ENCODE measurements at places on chromosomes 5 and 9.

DNA sequence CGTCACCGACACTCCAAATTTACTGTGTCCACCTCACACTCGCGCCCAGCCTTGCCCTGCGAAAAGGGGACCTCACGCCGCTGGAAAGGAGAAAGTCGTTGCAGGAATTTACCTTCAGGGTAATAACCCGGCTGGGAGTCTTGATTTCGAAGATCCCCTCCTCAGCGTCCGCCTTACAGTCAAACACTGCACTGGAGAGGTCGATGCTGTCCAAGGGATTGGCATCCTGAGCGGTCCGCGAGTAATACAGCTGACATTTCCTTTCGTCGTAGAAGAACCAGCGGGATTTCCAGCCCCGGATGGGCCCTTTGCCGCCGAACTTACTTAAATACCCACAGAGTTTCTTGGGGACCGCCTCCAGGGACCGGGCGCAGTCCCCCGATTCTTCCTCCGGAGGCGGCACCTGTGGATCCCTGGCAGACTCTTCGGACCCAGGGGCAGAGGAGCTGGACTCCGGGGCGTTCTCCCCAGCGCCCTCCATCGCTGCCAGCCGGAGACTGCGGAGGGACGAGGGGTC, 330 bp downstream of the TBC1D2 start:
- DNase-seq = no peak

- no peak for DNase-seq
Measured at GRCh38 chr5:142420561-142421227, 95.9 kb upstream of the SPRY4 start.

GRCh38 chr5:160174780-160175437, 54.4 kb upstream of the FABP6 start:
- DNase-seq = no peak

- no peak for DNase-seq
Measured at GRCh38 chr9:33211695-33212393, 28.1 kb upstream of the SPINK4 start.

DNA sequence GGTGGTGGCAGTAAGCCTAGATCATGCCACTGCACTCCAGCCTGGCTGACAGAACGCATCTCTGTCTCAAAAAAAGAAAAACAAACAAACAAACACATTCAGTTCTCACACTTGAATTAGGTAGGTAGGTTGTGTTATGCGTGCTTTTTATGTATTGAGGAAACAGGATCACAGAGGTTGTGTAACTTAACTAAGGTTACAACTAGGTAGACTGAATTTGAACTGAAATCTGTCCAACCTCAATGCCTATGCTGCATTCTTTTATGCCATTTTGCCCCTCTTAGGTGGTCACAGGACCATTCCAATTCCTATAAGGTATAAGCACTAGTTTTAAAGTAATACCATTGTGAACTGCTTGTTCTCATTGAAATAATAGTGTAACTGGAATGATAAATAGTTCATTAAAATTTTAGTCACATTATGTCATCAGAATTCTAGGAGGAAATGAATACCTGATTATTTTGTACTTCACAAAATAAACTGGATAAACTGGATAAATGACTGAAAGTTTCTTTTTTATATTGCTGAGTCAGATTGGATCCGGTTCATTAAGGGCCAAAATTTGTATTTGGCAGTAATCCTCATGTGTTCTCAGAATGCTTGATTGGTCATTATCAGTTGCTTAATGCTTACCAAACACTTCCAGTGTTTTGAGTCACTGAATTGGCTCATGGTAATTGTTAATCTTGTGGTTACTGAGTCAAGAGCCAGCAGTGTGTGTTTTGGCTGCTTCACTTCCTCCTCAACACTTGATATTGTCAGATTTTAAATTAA, 7.1 kb downstream of the UBAP1 start:
- peak; percentile 42 for DNase-seq

DNA sequence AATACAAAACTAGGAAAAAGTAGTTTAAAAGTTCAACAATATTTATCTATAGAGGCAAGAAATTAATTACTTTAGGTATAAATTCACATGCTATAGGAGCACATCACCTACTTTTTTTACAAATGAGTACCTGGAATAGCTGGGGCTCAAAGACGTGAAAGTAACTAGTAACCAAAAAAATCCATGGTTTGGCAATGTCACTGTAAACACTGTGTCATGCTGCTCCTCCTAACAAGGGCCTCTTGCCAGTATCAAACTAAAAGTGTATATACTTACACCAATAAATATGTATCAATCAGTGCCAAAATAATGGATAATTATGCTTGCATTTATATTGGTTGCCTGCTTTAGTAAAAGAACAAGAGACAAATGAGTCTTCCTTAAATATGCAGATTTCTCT, 78.9 kb downstream of the AP3B1 start:
- no peak for DNase-seq

GRCh38 chr9:93045521-93045920, 13.0 kb upstream of the SUSD3 start:
- DNase-seq = no peak

DNA sequence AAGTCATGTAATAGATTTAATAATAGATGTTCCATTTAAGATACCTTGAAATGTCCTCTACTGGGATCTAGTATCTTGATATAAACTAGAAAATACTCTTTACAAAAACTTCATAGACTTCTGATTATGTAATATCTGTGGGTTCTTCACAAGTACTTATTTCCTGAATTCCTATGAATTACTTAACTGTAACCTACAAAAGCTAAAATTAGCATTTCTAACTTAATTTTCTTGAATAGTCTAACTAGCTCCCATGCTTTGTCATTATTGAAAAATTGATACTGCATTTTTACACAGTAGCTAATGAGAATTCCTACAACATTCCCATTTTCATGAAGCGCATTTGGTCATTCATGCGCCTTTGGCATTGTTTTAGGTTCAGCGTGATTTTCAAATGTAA, 1828.2 kb downstream of the MAT2B start:
- DNase-seq = no peak

Data from CD4-positive, alpha-beta T cell treated with Interleukin-6 at 100 ng/mL for 8 hours (primary cell).